ENCODE measurements at places on chromosomes 16 and 17.

GRCh38 chr17:43713494-43714162 is 45.0 kb downstream of the SOST start:
- DNase-seq, result peak; percentile 44

- no peak for DNase-seq
Measured at GRCh38 chr16:69924777-69925191, 26.4 kb upstream of the CLEC18A start.

DNA sequence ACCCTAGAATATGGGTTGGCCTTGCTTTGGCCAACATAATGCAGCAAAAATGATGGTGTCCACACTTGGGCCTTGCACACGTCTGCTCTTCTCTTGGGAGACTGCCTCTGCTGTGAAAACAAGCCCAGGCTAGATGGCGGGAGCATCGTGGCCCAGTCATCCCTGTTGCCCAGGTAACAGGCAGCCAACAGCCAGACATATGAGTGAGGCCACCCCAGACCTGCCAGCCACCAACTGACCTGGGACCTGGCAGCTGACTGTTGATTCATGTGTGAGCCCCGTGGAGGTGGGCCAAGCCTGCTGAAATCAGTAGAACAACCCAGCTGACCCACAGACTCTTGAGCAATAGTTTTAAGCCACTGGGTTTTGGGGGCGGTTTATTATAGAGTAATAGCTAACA is 39.4 kb upstream of the CDH3 start:
- DNase-seq, result no peak

GRCh38 chr17:64131606-64132270 is 1.8 kb upstream of the ERN1 start:
- DNase-seq, result no peak

DNA sequence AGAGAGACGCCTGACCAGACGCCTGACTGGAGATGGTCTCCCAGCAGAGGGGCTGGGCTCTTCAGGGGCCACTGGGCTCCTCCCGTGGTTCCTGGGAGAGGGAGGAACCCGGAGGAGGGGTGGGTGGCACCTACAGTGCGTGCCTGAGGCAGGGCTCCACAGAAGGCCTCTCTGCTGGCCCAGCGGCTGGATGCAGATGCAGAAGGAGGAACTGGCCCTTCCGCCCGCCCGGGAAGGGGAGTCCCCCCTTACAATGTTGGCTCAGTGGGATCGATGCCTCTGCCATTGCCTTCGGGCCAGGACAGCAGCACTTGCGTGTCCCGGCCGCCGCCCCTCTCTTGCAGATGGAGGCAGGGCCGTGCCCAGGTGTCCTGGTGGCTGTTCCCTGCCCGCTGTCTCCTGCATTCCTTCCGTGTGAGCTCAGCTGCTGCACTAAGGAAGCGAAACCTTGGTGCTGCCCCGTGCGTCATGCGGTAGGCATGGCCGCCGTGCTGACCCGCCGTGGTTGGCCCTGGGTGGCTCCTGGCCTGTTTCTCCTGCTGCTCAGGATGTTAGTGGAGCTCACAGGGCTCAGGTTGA is 15.1 kb downstream of the BAIAP2 start:
- DNase-seq, result no peak

DNA sequence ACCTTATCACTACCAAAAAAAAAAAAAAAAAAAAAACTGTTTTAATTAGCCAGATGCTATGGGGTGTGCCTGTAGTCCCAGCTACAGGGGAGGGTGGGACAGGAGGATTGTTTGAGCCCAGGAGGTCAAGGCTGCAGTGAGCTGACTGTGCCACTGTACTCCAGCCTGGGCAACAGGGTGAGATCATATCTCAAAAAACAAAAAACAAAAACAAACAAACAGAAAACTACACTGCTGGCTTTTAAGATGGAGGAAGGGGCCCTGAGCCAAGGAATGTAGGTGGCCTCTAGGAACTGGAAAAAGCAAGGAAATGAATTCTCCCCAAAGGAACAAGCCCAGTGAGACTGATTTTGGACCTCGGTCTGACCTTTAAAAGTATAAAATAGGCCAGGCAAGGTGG is 61.4 kb downstream of the BEAN1 start:
- no peak for DNase-seq
